ENCODE measurements at places on chromosomes 12 and 14.

- DNase-seq: no peak
Measured at GRCh38 chr12:65656156-65656882, 168.0 kb upstream of the HMGA2 start.

GRCh38 chr12:12470751-12471306 lies 91.8 kb downstream of the DUSP16 start:
- no peak for DNase-seq

DNA sequence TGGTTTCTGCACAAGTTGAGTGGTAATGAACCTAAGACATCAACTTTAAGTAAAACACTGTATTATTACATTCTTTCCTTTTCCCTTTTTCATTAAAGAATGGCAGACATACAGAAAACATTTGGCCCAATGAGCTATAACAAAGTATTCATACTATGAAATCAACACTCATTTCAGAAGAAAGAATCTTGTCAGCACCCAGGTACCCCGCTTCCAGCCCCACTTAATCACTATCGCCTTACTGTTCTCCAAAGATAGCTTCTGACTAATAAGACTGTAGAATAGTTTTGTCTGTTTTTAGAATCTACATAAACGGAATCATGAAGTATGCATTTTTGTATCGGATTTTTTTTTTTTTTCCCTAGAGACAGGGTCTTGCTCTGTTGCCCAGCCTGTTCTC lies 9.5 kb downstream of the CNTN1 start:
- DNase-seq: no peak

DNA sequence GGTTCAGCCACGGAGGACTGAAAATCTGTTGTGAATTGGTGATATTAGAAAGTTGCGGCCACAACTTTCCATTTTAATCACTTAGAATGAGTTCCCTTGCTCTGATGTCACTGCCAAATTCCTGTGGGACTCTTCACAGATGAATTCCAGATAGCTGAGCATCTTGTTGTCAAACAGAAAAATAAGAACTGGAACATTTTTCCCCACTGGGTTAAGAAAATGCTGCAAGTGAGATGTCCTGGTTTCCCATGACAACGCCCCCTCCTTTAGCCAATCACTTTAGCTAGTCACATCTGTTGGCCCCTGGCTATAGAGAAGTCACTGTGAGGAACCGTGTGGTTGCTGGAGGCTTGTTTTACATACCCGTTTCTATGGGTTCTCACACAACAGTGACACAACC lies 135.9 kb downstream of the KTN1 start:
- DNase-seq: no peak

DNA sequence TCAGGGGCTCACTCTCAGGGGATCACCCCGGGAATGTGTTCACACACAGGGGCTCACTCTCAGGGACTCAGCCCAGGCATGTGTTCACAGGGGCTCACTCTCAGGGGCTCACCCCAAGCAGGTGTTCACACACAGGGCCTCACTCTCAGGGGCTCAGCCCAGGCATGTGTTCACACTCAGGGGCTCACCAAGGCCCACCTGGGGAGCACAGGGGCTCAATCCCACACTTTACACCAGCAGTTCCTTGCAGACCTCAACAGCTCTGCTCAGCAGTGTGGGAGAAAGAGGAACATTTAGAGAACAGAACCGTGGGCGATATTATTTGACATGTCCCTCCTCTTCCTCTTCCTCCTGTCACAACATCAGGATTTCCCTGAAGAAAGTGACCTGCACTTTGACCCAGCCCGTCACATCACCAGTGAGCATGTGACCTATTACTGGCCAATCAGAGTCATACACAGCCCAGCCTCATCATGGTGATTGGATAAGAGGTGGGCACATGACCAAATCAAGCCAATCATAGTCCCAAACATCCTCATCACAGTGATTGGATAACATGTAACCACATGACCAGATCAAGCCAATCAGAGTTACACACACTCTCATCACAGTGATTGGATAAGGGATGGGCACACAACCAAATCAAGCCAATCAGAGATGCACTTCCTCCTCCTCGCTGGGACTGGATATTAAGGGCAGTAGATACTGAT lies 359.4 kb upstream of the SFSWAP start:
- no peak for DNase-seq

GRCh38 chr14:71380271-71380670 lies 473.0 kb downstream of the PCNX1 start:
- no peak for DNase-seq

GRCh38 chr12:18446061-18446644 lies 184.8 kb downstream of the PIK3C2G start:
- no peak for DNase-seq

DNA sequence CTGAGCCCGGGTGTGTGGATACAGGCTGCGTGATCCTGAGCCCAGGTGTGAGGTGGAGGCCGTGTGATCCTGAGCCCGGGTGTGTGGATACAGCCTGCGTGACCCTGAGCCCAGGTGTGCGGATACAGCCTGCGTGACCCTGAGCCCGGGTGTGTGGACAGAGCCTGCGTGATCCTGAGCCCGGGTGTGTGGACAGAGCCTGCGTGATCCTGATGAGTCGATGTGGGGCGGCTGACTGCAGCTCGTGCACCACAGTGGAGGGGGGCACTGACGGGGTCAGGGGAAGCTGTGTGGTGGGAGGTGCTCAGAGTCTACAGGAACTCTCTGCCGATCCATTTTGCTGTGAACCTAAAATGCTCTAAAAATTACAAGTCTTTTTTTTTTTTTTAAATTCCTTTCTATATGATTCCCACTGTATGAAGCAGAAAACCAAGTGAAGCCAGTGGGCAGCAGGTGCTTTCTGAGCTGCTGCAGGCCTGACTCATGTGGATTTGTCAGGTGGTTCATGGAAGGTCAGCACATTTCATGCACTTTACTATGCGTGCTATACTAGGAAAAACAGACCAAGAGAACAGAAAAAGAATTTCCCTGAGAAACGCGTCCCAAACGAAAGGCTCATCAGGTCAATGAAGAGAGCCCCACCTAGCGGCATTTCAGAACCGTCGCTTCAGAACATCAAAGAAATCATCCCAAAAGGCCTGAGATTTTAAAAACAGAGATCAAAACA lies 19.3 kb downstream of the BRF1 start:
- DNase-seq: no peak

GRCh38 chr12:124111006-124111405 lies 138.0 kb downstream of the ZNF664 start:
- no peak for DNase-seq

All from cortex of kidney (tissue), 1 donor.